Left renal pelvis (tissue), 4 donors: ENCODE measurements at places on chromosomes 7 and 10.

- no peak for DNase-seq
Observed at GRCh38 chr7:75772081-75773077, at the start of gene CCL26. Gene CCL26, minus strand, starts transcription at chr7:75772211. Its CDS starts 35 bp downstream, at chr7:75772176.

- no peak for DNase-seq
Observed at GRCh38 chr7:51589111-51589510, 272.5 kb upstream of the COBL start.

DNA sequence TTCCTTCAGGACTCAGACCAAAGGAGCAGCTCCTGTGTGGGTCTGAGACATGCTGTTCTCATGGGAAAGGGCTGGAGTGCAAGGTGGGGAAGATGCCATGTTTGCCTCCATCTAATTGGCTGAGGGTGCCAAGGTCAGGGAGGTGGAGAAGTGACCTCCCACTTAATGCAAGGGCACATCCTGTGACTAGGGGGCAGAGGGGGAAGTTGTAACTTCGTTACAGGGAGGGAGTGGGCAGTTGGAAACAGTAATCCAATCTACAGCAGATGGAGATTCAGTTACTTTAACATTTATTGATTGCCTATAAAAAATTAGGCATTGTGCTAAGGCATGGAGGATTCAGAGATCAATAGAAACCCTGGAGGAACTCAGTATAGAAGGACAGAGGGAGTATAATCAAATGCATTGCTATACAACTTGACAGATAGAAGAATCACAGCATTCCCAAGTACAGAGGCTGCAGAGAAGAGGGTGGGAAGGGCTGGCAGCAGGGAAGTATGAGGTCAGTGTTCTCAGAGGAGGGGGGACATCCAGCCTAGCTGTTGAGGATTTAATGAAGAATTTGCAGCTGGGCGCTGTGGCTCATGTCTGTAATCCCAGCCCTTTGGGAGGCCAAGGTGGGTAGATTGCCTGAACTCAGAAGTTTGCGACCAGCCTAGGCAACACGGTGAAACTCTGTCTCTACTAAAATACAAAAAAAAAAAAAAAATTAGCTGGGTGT, 75.9 kb downstream of the CCNY start:
- no peak for DNase-seq

DNA sequence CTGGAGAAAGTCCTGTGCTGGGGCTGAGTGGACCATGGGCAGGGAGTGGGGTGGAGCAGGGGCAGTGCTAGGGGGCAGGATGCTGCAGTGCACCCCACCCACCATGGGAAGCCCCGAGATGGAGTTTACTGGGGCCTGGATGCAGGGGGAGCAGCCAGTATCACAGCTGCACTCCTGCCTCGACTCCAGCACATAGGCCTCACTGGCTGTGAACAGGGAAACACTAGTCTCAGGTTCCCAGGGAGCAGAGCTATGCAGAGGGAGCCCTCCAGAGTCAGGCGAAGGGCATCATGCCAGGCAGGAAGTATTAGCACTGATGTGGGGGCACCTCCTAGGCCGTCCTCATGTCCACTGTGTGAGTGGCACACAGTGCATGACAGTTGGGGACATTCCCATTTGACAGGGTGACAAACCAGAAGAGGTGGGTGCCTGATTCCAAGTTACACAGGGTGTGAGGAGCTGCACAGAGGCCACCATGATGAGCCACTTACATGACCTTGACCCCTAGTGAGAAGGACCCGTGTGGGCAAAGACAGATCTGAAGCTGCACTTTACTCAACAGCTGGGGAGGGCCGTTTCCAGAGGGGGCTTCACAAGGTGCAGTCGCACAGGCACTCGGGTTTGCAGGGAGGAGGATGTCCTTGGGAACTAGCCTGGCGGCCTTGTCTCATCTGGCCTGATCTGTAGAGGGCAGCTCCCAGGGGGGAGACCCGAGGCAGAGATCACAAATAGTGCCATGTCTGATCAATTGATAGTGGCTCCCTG, 69.9 kb upstream of the LRRC4 start:
- DNase-seq, result no peak

- no peak for DNase-seq
Observed at GRCh38 chr7:120456699-120457098, 183.7 kb downstream of the KCND2 start.

GRCh38 chr7:28807396-28807994, 150.6 kb downstream of the TRIL start:
- no peak for DNase-seq

DNA sequence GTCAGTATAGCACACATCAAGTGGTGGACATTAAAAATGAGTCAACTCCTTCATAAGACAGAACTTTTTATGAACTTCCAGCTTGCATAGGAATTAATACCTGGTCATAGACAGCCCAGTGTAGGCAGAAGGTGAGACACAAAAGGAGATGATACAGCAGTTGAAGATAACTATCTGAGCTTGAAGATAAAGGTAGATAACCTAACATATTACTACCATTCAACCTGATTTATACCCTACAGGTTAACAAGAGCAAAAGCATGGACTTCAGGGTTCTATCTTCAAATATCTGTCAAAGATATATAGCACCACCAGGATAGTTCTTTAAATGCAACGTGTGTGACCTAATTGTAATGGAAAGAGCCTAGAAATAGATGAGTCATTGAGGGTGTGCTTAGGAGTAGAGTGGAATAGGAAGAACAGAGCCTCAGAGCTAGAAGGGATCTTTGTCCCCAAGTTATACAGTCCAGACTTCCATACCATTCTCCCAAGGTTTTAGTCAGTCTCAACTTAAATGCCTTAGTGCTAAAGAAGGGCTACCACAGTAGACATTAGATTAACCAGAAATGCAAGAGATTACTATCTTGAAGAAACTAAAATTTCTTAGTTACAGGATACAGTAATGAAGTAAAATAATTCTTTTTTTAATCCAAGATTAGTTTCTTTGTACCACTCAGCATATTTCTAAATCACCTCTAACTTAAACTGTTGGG, 9.2 kb downstream of the ZNF800 start:
- DNase-seq, result no peak

- no peak for DNase-seq
Observed at GRCh38 chr7:127792528-127793342, 140.7 kb downstream of the SND1 start.

DNA sequence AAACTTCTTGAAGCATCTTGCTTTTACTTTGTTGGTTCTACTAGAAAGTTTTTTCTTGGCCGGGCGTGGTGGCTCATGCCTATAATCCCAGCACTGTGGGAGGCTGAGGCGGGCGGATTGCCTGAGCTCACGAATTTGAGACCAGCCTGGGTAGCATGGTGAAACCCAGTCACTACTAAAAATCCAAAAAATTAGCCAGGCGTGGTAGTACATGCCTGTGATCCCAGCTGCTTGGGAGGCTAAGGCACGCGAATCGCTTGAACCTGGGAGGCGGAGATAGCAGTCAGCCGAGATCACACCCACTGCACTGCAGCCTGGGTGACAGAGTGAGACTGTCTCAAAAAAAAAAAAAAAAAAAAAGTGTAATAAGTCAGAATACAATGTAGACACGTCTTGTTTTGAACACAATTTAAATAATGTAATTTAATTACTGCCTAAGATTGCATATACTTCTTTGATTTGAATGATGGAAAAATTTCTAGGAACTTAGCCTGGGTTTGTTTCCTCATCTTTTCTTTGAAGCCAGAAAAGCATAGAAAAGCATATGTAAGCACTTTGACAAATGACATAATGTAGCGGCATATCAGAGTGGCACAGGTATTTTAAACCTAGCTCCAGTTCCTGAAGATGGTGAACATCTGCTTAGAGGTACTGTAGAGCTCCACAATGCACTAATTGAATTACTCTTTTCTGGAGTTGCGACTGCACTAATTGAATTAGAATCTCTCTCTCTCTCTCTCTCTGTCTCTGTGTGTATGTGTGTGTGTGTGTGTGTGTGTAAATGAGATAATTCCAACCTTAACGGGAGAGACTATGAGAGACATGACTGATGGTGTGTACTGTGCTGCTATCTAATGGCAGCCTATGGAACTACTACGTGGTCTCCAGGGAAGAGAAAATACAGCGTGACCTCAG, 87.8 kb downstream of the BTRC start:
- DNase-seq, result peak; percentile 14

DNA sequence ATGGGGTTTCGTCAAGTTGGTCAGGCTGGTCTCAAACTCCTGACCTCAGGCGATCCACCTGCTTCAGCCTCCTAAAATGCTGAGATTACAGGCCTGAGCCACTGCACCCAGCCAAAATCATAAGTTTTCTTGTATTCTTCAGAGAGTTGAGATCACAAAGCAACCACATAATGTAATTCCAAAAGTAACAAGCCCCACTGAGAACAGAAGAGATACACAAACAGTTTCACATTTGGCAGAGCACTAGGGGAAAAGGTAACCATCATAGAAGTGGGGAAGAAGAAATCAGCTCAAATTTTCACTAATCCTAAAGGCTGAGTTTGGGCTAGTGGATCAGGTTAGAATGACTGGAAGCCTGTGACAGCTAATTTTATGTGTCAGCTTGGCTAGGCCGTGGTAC, 5.4 kb upstream of the CEP41 start:
- DNase-seq, result no peak

- DNase-seq, result no peak
Observed at GRCh38 chr10:21603721-21604120, 69.7 kb downstream of the MLLT10 start.

GRCh38 chr10:451021-451471, 238.4 kb downstream of the DIP2C start:
- DNase-seq, result no peak

DNA sequence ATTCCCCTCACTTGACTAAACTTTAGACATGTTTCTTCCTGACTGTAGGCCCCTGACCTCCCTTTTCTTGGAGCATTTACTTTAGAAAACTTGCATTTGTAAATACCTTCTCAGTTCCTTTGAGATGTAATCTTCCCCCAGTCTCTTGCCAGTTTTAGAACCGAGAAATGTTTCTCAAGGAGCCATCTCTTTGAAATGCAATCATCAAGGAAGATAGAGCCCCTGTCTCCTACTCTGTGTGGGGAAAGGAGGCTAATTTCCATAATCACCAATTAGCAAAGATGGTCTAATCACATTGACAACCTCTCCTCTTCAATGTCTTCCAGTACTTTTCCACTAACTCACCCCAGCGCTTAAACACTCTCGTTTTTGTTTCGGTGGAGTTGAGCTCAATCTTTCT, 70.0 kb upstream of the SMIM30 start:
- DNase-seq, result no peak

GRCh38 chr10:68957654-68958053, 1.7 kb downstream of the DDX21 start:
- DNase-seq, result no peak

DNA sequence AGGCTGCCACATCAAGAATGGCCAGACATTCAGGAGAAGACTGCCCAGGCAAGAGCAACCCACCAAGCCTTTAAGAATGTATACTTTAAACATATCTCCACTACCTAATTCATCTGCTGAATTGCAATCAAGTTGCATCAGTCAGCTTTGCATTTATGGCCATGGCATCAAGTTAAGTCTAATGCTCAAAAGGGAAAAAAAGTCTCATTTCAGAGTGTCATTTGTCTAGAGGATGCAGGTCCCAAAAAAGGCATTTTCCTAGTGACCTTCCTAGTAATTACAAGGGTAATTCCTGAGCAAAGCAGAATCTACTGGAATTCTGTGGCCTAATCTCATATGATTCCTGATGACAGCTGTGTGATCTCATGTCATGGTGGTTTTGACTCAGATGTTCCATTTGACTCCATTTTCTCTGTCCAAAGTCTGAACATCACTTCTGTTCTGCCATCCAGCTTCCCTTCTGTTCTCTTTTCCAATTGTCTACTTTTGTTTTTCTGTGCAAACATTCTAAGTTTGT, 7.3 kb upstream of the CABCOCO1 start:
- DNase-seq, result no peak
